Mesenteric fat pad (tissue), 1 donor: ENCODE measurements at places on chromosomes 5 and 9. TPM values are rescaled to one million over a fixed set of nuclear protein-coding genes. Genes with fewer than 3 reads are reported as not detected.

Gene EIF4EBP3
- total RNA-seq, result 22.5 TPM

Gene C9orf40
- total RNA-seq, result 3.3 TPM

DNA sequence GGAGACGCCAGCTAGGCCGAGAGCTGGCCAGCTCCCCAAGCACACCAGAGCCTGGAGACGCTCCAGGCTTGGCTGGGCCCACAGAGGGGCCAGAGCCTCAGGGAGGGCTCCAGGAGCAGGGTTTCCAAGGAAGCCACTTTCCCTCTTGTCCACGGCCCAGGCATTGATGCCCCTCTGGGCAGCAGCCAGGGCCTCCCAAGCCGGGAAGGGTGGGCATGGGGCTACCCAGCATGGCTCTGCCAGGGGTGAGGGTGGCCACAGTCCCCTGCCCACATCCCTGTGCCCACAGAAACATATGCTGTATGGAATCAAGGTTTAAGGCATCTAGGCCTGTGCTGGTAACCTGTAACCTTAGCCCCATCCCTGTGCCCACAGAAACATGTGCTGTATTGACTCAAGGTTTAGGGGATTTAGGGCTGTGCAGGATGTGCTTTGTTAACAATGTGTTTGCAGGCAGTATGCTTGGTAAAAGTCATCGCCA, 1.5 kb upstream of the DPP7 start:
- DNase-seq, result no peak

Gene PLPPR1
- not detected for total RNA-seq

- DNase-seq, result no peak
Observed at GRCh38 chr9:110814159-110814558, 145.6 kb downstream of the MUSK start.

Gene STK32A
- 0.51 TPM for total RNA-seq
